ENCODE measurements at places on chromosomes 12 and 14. TPM values are rescaled to one million over a fixed set of nuclear protein-coding genes. Genes with fewer than 3 reads are reported as not detected.

BCL2L2 gene
- total RNA-seq = 15.8 TPM

NOVA1 gene
- 7.3 TPM for total RNA-seq

TAS2R50 gene
- 1.7 TPM for total RNA-seq

NDRG2 gene
- total RNA-seq = 0.52 TPM

GCH1 gene
- 1.1 TPM for total RNA-seq

SNX6 gene
- 109 TPM for total RNA-seq

HRK gene
- total RNA-seq = not detected

APOF gene
- total RNA-seq = not detected

CATSPERB gene
- not detected for total RNA-seq

SERPINA5 gene
- 0.09 TPM for total RNA-seq

KRT73 gene
- total RNA-seq = not detected

Measured in bronchial smooth muscle cell (primary cell).